ENCODE measurements at places on chromosomes 2 and 18. TPM values are rescaled to one million over a fixed set of nuclear protein-coding genes. Genes with fewer than 3 reads are reported as not detected.

Gene FBXO36
- 1.2 TPM for total RNA-seq

Gene DPYSL5
- not detected for total RNA-seq

Gene STAT4
- 0.60 TPM for total RNA-seq

Gene SLC9A4
- total RNA-seq: 0.41 TPM

Gene DTNA
- 26.7 TPM for total RNA-seq

Gene POTEI
- 0.24 TPM for total RNA-seq

Gene LIPG
- total RNA-seq: 8.2 TPM

Gene SGPP2
- 1.6 TPM for total RNA-seq

Gene CNGA3
- 0.59 TPM for total RNA-seq

Gene ODC1
- 36.7 TPM for total RNA-seq

Gene SPP2
- not detected for total RNA-seq

Gene MEP1B
- total RNA-seq: not detected

DNA sequence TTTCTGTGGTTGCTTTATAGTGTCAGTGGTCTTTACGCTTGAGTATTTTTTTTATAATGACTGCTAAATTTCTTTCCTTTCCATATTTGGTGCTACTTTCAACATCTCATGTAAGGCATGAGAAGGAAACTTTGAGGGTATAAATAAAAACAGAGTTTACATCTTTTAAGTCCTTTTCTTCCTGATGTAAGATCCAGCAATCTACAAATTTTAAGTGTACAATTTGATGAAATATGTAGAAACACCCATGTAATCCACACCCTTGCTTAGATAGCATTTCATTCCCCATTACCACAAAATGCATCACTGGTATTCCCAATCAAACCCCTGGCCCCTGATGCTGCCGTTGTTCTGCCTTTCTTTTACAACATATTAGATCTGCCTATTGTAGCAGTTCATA lies 769.1 kb downstream of the CCDC85A start:
- no peak overlapping the region for H3K27ac ChIP-seq
- H3K27me3 ChIP-seq: no peaks in the 10 kb centered on the region
- H3K4me3 ChIP-seq: no peak overlapping the region
- no peaks in the 10 kb centered on the region for H3K4me1 ChIP-seq
- no peaks in the 10 kb centered on the region for H3K36me3 ChIP-seq
- no peak for DNase-seq

DNA sequence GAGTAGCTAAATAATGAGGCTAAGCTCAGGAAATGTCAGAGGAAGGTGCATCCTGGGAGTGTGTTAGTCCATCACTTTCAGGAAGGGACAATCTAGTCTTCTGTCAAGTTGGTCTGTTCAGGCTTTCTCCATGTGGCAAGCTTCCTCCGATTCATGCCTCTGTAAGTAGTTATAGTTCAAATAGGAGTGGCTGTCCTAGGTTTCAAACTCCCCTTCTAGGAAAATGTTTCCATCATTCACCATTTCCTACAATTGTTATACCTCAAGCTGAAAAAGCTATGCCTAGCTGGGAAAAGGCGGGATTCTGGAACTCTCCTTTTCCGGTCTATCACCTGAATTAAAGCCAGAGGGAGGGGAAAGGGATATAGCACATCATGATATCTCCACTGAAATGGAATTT lies 287.7 kb upstream of the ZSWIM2 start:
- no peaks in the 10 kb centered on the region for H3K27me3 ChIP-seq
- no peak overlapping the region for H3K27ac ChIP-seq
- H3K4me3 ChIP-seq: no peak overlapping the region

DNA sequence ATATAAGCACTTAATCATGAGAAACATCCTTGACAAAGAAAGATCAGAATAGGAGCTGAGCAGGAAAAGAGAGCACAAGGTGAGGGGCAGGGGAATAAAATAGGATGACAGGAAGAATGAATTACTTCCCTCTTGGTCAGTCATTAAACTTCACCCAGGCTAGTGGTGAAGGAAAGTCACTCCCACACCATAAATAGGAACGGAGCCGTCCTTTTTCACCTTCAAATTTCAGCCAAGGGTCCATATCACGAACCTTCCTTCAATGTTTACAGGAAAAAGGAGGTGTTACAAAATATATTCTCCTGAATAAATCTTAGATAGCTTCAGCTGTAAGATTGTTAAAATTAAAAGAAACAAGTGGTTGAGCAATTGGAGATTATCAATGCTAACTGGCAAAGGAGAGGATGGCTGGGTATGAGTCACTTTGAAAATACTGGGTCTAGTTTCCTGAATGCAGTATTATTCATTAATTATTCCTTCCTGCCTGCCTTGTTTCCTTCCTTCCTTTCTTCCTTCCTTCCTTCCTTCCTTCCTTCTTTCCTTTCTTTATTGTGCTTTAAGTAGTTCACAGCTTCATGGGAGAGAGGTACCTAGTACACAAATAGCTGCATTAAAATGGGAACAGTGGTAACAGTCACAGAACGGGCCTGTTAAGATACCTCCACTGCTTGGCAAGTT lies 292.3 kb upstream of the ID2 start:
- no peak for DNase-seq
- peaks cover 7% of the 10 kb centered on the region for H3K4me1 ChIP-seq
- no peaks in the 10 kb centered on the region for H3K36me3 ChIP-seq
- H3K27ac ChIP-seq: no peak overlapping the region
- no peak overlapping the region for H3K4me3 ChIP-seq

DNA sequence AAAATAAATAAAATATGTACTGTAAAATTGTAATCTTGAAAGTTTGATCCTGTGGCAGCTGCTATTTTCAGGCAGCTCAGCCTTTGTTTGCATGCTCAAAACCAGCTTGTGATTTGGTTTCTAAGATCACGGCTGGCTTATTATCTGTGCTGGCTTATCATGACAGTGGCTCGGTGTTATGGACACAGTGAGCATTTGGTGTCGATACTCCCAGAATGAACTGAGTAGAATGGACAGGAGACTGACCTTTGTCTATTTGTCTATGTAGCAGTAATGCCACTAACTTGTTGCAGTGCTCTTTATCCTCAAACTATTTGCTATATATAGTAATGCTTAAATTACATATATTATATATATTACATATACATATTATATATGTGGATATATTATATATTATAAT lies 58.8 kb downstream of the NEDD4L start:
- H3K4me1 ChIP-seq: peaks cover 22% of the 10 kb centered on the region
- H3K27me3 ChIP-seq: no peaks in the 10 kb centered on the region
- no peak for DNase-seq
- no peak overlapping the region for H3K27ac ChIP-seq
- H3K36me3 ChIP-seq: no peaks in the 10 kb centered on the region
- H3K4me3 ChIP-seq: no peak overlapping the region

- H3K4me1 ChIP-seq: no peaks in the 10 kb centered on the region
- no peak overlapping the region for H3K4me3 ChIP-seq
- H3K27ac ChIP-seq: no peak overlapping the region
- no peaks in the 10 kb centered on the region for H3K27me3 ChIP-seq
Observed at GRCh38 chr2:133871545-133872209, 303.4 kb upstream of the NCKAP5 start.

- H3K4me3 ChIP-seq: no peak overlapping the region
- no peak overlapping the region for H3K27ac ChIP-seq
- no peaks in the 10 kb centered on the region for H3K4me1 ChIP-seq
- no peaks in the 10 kb centered on the region for H3K27me3 ChIP-seq
Observed at GRCh38 chr2:235142601-235143000, 190.8 kb downstream of the SH3BP4 start.

DNA sequence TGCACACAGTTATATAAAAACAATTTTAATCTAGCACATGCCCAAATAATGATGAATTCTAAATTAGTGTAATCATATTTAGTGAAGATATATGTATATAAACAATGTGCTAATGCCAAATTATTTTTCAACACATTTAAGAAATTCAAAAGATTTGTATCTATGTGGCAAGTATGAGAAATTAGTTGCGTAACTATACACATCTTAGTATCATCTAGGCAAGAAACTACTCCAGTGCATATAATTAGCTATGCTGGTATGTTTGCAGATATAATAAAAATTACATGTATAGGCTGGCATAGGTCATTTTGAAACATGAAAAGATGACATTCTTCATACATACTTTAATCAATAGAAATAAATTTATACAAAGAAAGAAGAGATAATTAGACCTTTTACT lies 252.0 kb upstream of the VWC2L start:
- H3K36me3 ChIP-seq: no peaks in the 10 kb centered on the region
- no peaks in the 10 kb centered on the region for H3K27me3 ChIP-seq
- H3K4me1 ChIP-seq: no peaks in the 10 kb centered on the region
- H3K27ac ChIP-seq: no peak overlapping the region

GRCh38 chr2:30580391-30580790 lies 133.3 kb downstream of the LCLAT1 start:
- H3K27ac ChIP-seq: no peak overlapping the region
- no peaks in the 10 kb centered on the region for H3K4me1 ChIP-seq
- H3K27me3 ChIP-seq: no peaks in the 10 kb centered on the region

- no peak for DNase-seq
- no peaks in the 10 kb centered on the region for H3K27me3 ChIP-seq
- no peak overlapping the region for H3K27ac ChIP-seq
- H3K36me3 ChIP-seq: no peaks in the 10 kb centered on the region
- peaks cover 3% of the 10 kb centered on the region for H3K4me1 ChIP-seq
- no peak overlapping the region for H3K4me3 ChIP-seq
Observed at GRCh38 chr2:127650041-127650784, 4.3 kb downstream of the GPR17 start.

DNA sequence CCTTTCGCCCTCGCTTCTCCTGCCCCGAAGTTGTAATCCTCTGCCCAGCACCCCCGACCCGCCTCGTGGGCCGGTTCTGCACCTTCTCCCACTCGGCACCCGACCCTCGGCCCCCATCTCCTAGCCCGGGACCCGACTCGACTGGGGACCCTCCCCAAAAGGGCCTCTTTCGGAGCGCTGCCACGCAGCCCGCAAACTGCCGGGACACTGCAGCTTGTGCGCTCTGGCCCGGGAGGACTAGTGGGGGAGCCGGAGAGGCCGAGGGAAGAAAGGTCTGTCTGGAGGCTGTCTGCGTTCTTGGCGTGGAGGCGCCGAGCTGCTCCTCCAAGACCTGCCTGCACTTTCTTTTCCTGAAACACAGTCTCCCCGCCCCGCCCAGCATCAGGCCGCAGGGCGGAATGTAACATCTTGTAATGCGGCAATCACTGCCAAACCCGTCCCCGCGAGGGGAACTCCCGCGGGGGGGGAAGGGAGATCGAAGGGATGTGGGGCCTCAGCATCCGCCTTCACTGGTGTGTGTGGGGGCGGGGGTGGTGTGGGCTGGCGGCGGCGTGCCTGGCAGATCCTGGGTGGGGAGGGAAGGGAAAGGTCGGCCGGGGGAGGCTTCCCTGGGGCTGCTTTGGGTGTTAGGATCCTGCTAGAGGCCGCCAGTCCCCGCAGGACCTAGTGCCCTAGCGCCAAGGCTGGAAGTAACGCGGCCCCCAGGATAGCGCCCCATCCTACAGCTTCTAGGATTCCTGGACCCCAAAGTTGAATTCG lies 7.4 kb downstream of the DLX2 start:
- peak; percentile 47 for DNase-seq
- no peaks in the 10 kb centered on the region for H3K36me3 ChIP-seq
- peaks cover 25% of the 10 kb centered on the region for H3K4me1 ChIP-seq
- peaks cover 14% of the 10 kb centered on the region for H3K27me3 ChIP-seq

- no peaks in the 10 kb centered on the region for H3K27me3 ChIP-seq
- H3K4me1 ChIP-seq: no peaks in the 10 kb centered on the region
- H3K27ac ChIP-seq: no peak overlapping the region
- no peaks in the 10 kb centered on the region for H3K36me3 ChIP-seq
- DNase-seq: no peak
- H3K4me3 ChIP-seq: no peak overlapping the region
Observed at GRCh38 chr2:205235434-205235833, 446.9 kb upstream of the NRP2 start.

GRCh38 chr2:156890529-156891148 lies 366.9 kb upstream of the GALNT5 start:
- no peak overlapping the region for H3K27ac ChIP-seq
- H3K4me3 ChIP-seq: no peak overlapping the region
- no peaks in the 10 kb centered on the region for H3K36me3 ChIP-seq
- no peak for DNase-seq
- H3K27me3 ChIP-seq: no peaks in the 10 kb centered on the region
- H3K4me1 ChIP-seq: no peaks in the 10 kb centered on the region

DNA sequence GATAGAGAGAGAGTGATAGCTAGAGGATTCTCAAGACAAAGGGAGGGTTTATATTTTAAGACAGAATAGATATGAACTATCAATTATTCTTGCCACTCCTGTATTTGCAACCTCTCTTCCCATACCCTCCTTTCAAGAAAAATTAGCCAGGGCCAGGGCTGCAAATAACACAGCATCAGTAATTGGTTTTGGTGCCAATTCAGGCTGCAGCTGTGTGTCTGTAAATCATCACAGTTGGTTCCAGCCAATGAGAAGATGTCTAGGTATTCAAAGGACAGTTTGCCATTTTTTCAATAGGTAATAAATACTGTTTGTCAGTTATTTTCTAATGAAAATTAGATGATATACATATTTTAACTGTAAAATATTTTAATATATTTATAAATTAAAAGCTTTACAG lies 73.5 kb downstream of the WDPCP start:
- no peaks in the 10 kb centered on the region for H3K27me3 ChIP-seq
- no peak for DNase-seq
- H3K4me1 ChIP-seq: no peaks in the 10 kb centered on the region
- H3K4me3 ChIP-seq: no peak overlapping the region

DNA sequence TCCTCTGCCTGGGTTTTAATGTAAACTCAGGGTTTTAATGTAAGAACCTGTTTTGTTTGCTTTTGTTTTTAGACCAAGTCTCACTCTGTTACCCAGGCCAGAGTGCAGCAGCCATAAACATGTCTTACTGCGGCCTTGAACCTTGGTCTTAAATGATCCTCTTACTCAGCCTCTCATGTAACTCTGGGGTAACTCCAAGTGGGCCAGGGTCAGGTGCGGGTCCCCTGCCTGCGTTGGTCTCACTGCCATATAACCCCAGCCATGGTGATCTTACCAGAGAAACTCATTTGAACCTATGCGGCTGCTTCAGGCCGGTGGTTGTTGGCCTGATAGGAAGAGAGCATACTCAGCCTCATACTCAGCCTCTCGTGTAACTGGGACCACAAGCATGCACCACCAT lies 89.3 kb downstream of the AGAP1 start:
- H3K27ac ChIP-seq: no peak overlapping the region
- no peak overlapping the region for H3K4me3 ChIP-seq
- H3K36me3 ChIP-seq: no peaks in the 10 kb centered on the region
- no peak for DNase-seq
- H3K4me1 ChIP-seq: no peaks in the 10 kb centered on the region

DNA sequence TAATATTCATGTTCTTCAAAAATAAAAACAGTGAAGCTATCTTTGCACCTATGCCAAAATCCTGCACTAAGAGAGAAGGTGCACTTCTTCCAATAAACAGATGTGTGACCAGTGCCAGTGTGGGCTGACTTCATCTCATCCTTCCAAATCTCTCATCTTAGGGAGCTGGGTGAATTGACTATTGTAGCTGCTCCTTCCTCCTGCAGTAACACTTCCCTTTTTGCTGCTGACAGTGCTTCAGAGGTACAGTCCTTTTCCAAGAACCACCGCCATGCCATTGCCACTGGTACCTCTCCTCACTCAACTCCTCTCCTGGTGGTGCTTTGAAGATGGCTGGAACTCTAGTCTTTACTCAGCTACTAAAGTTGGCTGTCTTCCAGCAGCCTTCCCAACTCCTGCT lies 42.1 kb upstream of the ARHGAP25 start:
- H3K4me1 ChIP-seq: no peaks in the 10 kb centered on the region
- no peak overlapping the region for H3K27ac ChIP-seq
- no peak for DNase-seq
- H3K36me3 ChIP-seq: no peaks in the 10 kb centered on the region
- no peaks in the 10 kb centered on the region for H3K27me3 ChIP-seq

GRCh38 chr18:77133051-77133834 lies 660 bp upstream of the MBP start:
- H3K4me3 ChIP-seq: peak overlapping the region; percentile 95
- H3K36me3 ChIP-seq: no peaks in the 10 kb centered on the region
- peak; percentile 70 for DNase-seq

- no peaks in the 10 kb centered on the region for H3K27me3 ChIP-seq
- H3K36me3 ChIP-seq: no peaks in the 10 kb centered on the region
- no peaks in the 10 kb centered on the region for H3K4me1 ChIP-seq
Observed at GRCh38 chr2:224925810-224926100, 116.5 kb downstream of the DOCK10 start.
